ENCODE measurements at places on chromosomes 11 and 22. TPM values are rescaled to one million over a fixed set of nuclear protein-coding genes. Genes with fewer than 3 reads are reported as not detected.

GRCh38 chr22:27827604-27828587 lies 26.3 kb upstream of the MN1 start:
- H3K4me1 ChIP-seq, result peaks cover 10% of the 10 kb centered on the region
- no peak overlapping the region for H3K4me3 ChIP-seq
- H3K27me3 ChIP-seq, result no peaks in the 10 kb centered on the region
- DNase-seq, result no peak
- H3K36me3 ChIP-seq, result peaks cover 5% of the 10 kb centered on the region

DNA sequence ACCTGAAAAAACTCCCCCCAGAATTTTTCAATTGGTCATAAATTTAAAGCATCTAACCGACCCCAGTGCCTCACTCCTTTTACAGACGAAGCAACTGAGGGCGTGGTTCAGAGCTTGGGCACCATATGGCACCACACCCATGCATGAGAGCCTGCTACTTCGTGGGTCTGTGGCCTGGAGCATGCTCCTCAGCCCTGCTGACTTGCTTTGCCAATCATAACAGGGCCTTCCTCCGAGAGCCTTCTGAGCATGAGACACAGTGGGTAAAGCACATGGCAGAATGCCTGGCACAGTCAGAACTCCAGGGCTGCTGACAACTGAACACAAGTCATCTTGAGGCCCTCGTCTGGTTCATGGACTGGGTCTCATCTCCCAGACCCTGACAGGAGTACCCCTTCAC lies 33.3 kb downstream of the HIRA start:
- peaks cover 24% of the 10 kb centered on the region for H3K36me3 ChIP-seq
- H3K27me3 ChIP-seq, result no peaks in the 10 kb centered on the region

DNA sequence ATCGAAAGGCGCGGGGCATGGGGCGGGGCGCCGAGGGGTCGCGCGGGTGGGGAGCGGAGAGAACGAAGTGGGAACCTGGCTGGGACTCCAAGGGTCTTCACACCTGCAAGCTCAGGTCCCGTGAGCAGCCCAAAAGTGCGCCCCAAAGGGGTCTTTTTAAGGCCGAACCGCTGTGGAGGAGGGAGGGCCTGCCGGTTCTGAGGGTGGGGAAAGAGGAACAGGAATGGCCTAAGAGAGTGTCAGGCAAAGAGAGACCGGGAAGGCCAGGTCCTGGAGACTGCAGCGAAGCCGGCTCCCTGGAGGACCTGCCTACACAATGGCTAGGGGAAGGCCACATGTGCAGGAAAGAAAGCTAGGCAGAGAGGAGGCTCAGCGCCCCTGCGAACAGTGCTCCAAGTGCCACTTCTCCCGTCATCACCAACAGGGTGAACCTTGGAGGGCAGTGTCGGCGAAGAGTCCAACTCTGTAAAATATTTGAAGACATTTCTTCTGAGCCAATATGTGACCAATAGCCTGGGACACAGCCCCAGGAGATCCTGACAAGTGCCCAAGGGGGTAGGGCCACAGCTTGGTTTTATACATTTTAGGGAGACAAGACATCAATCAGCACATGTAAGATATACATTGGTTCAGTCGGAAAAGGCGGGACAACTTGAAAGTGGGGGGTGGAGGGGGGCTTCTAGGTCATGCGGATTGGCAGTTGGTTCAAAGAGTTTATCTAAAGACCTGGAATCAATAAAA lies 710 bp upstream of the DGCR2 start:
- H3K27ac ChIP-seq, result no peak overlapping the region
- no peak for DNase-seq
- H3K4me3 ChIP-seq, result peak overlapping the region; percentile 80

- H3K27me3 ChIP-seq, result no peaks in the 10 kb centered on the region
- H3K36me3 ChIP-seq, result peaks cover 15% of the 10 kb centered on the region
- peaks cover 66% of the 10 kb centered on the region for H3K4me1 ChIP-seq
Measured at GRCh38 chr11:86063536-86063935, 5.3 kb downstream of the PICALM start.

DNA sequence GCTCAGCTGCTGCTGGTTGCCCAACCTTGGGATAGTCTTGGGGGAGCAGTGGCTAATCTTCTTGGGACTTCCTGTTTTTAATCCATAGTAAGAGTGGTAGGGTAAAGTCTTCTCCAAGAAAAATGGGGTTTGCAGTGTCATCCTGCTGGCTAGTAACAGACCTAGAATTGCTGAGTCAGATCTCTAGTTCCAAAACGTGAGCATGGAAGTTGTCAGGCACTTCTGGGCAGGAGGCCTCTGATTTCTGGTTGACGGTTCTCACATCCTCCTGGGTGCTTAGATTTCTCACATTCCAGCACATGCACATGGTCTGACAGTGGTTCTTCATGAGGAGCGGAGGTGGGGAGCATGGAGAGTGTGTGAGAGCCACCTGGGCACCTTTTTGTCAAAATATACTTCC lies 410.0 kb downstream of the OPCML start:
- no peaks in the 10 kb centered on the region for H3K36me3 ChIP-seq
- no peaks in the 10 kb centered on the region for H3K4me1 ChIP-seq
- H3K4me3 ChIP-seq, result no peak overlapping the region
- no peak for DNase-seq
- H3K27ac ChIP-seq, result no peak overlapping the region

The FOLR2 gene
- total RNA-seq, result not detected

The APOBEC3B gene
- 6.0 TPM for total RNA-seq

The SERPING1 gene
- 0.17 TPM for total RNA-seq

DNA sequence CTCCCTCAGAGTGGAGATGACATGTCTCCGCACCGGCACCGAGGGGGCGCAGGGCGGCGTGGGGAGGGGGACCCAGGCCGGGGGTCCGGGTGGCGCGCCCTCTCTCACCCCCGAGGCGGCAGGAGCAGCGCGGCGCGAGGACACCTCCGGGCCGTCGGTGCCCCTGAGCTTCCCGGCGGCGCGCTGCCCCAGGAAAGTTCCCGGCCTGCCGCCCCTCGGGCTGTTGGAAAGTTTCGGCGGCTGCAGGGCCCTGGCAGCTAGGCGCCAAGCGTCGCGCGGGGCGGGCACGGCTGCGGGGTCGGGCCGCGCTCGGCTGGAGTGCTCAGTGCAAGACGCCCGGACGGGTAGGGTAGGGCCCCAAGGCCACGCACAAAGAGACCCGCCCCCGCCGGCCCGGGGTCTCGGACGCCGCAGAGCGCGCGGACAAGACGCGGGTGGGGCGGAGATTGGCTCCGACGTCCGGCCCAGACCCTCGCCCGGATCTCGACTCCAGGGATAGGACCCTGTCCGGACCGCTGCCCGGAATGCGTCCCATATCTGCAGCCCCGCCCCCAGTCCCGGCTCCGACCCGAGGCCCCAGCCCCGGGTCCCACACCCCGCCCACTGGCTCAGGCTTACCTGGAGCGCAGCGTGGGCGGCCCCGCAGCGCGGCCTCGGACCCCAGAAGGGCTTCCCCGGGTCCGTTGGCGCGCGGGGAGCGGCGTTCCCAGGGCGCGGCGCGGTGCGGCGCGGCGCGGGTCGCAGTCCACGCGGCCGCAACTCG lies 471 bp downstream of the ARVCF start:
- H3K4me3 ChIP-seq, result no peak overlapping the region
- no peak overlapping the region for H3K27ac ChIP-seq
- DNase-seq, result no peak
- H3K27me3 ChIP-seq, result peaks cover 11% of the 10 kb centered on the region

Data from activated naive CD4-positive, alpha-beta T cell treated with anti-CD3 and anti-CD28 coated beads for 36 hours (primary cell).